ENCODE measurements at places on chromosomes 16 and 17.

DNA sequence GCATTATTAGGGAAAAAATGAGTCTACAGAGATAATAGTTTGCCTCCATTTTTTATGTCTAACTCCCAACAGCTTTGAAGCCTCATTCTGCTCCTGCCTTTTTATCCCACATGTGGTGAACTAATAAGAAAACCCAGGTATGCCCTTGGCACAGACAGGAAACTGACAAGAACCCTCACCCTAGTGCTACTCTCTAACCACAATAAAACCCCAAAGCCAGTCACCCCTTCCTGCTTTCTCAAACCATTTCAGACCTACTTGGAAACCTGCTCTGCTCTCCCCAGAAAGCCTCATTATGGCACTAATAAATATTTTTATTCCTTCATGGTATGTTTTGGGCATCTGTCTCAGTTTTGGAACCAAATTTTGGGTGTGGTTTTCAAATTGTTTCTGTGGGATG lies 3.9 kb upstream of the MARVELD3 start:
- DNase-seq, result no peak

DNA sequence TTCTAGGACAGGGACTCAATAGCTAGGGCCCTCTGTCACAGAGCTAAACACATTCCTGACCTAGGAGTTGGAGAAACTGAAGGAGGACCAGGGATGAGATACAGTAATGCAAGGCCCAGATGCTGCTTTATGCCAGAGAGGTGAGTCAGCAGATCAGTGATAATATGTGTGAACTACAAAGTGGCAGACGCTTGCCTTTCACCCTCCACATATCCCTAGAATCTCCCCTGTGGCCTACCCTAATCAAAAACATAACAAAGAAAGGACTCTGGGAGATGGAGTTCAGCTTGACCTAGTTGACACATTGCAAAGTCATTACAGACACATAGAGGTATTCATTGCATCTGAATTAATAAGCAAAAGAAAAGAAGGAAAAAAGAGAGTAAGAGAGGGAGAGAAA lies 417.6 kb upstream of the DYNLRB2 start:
- DNase-seq, result no peak

DNA sequence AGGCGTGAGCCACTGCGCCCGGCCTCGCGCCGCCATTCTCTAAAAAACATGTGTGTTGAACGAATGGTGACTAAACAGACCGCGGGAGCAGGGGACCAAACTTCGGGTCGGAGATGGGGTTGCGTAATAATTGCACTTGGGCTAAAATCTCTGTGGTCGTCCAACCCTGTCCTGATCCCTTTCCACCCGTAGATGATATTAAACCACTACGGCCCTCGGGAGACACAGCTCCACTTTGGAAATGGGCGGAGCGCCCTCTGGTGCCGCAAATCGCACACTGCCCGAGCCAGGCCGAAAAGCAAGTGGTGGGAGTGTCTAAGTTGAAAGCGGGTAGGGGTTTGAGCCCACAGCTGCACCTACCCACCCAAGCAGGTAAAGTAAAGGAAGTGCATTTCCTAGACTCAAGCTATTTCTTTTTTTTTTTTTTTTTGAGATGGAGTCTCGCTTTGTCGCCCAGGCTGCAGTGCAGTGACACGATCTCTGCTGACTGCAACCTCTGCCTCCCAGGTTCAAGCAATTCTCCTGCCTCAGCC lies 17.0 kb downstream of the CAVIN1 start:
- peak; percentile 86 for DNase-seq

- no peak for DNase-seq
Observed at GRCh38 chr16:11966173-11966572, 1.2 kb downstream of the TNFRSF17 start.

DNA sequence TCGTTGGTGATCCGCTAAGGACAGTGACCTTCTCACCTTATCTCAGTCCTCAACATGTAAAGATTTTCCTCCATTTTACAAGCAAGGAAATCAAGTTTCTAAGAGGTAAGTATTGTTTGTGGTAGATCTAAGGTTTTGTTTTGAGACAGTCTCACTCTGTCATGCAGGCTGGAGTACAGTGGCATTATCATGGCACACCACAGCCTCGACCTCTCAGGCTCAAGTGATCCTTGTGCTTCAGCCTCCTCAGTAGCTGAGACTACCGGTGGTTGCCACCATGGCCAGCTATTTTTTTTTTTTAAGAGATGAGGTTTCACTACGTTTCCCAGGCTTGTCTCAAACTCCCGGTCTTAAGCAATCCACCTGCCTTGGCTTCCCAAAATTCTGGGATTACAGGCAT lies 34.9 kb downstream of the PRKCA start:
- DNase-seq, result no peak

DNA sequence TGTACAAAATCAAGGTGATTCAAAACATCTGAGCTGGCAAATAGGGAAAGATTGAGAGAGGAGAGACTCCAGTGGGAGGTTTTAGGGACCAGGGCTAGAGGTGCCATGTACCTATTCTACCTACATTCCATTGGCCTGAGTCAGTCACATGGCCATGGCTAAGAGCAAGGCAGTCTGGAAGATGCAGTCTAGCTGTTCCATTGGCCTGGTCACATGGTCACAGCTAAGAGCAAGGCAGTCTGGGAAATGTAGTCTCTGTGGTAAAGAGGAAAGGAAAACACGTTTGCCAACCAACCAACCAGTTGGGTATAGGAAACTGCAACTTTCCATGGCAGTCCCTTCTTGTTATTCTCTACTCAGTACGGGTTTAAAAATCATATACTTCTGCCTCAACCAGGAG lies 369.1 kb downstream of the XYLT1 start:
- peak; percentile 12 for DNase-seq

DNA sequence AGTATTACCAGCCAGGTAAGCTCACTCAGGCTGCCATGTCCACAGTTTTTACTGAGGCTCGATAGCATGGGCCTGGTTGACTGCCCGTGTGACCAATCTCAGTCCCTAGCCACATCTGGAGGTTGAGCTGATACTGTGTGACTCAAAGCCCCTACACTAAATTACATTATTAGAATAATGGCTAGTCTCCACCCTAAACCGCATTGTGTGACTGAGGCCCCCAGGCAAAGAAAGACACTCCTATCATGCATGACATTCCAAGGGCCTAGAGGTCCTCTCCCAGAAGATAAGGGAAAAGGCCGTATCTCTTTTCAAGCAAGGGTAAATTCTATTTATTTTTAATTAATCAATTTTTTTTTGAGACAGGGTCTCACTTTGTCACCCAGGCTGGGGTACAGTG lies 505.3 kb downstream of the HAPSTR1 start:
- DNase-seq, result no peak

DNA sequence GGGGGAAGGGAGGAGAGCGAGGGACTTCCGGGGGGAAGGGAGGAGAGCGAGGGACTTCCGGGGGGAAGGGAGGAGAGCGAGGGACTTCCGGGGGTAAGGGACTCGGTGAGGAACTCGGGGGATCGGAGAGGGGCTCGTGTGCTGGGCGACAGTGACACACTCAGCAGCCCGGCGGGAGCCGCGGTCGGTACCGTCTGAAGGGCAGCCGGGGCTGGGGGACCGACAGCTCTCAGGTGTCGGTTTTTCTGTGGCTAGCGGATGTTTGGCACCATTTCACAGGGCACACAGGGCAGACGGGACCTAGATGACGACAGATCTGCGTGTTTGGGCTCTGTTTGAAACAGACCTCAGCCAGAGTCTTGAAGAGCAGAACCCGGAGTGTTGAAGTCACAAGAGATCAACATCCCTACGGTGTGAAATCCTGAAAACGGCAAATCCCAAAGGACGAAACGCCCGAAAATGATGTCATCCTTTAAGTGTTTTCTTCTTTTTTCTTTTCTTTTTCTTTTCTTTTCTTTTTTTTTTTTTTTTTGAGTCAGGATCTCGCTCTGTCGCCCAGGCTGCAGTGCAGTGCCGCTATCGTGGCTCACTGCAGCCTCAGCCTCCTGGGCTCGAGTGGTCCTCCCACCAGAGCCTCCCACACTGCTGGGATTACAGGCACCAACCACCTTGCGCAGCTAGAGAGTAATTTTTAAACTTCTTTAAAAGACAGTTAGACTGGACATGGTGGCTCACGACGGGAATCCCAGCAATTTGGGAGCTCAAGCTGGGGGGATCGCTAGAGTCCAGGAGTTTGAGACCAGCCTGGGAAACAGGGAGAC lies 23.9 kb downstream of the ZNF778 start:
- DNase-seq, result peak; percentile 88

DNA sequence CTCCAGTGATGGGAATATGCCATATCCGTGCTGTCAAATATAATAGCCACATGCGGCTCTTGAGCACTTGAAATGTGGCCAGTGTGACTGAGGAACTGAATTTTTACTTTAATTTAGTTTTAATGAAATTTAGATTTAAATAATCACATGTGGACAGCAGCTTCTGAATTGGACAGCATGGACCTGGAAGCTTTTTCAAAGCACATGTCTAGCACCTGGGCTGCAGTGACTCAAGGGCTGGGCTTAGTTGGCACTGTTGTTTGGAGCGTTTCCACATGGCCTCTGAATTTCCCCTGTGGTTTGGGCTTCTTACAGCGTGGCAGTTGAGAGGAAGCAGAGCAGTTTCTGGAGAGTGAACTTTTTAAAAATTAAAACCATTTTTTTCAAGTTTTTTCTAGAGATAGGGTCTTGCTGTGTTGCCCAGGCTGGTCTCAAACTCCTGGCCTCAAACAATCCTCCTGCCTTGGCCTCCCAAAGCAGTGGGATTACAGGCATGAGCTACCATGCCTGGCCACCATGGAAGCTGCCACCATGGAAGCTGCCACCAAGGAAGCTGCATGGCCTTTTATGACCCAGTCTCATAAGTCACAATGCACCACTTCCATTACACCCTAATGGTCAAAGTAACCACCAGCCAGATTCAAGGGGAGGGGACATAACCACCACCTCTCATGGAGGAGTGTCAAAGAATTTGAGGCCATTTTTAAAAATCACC lies 6.7 kb upstream of the TOB1 start:
- no peak for DNase-seq

DNA sequence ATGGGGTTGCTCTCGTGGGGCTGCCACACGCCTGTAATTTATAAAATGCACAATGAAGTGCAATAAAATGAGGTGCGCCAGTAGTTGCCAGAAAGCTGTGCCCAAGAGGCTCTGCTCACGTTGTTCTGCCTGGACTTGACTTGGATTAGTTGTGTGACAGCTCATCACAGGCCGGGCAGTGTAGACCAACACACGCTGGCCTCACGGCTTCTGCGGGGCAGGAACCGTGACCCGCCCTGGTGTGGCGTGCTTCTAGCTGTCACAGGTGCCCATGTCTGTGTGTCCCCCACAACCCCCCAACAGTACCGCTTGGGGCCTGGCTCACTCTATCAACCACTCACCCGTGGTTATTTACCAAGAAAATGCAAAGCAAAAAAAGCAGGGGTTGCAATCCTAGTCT lies 112.2 kb upstream of the ZNF750 start:
- no peak for DNase-seq

GRCh38 chr17:77160091-77160874 lies 19.5 kb downstream of the SEC14L1 start:
- peak; percentile 87 for DNase-seq

DNA sequence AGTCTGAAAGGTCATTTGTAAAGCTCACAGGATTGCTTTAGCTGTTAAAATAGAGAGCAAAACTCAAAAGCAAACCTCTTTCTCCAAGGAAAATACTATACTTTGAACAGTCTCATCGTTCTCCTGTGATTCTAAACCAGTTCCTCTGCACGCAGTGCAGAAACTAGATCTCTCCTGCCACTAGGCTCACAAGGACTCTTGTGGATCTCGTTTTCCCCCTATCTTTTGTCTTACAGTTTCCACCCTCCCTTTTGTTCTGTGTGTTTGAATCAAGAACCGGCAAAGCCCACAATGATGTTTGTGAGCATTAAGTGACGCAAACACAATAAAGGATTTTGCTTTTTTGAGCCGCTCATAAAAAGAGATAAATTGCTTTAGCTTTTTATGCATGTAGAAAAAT lies 1103.5 kb upstream of the RBFOX1 start:
- DNase-seq, result no peak

- no peak for DNase-seq
Observed at GRCh38 chr17:39715375-39716072, 14.8 kb downstream of the MIEN1 start.

- no peak for DNase-seq
Observed at GRCh38 chr17:66455060-66455459, 152.6 kb downstream of the PRKCA start.

GRCh38 chr16:69309316-69309715 lies 1.8 kb upstream of the VPS4A start:
- no peak for DNase-seq

DNA sequence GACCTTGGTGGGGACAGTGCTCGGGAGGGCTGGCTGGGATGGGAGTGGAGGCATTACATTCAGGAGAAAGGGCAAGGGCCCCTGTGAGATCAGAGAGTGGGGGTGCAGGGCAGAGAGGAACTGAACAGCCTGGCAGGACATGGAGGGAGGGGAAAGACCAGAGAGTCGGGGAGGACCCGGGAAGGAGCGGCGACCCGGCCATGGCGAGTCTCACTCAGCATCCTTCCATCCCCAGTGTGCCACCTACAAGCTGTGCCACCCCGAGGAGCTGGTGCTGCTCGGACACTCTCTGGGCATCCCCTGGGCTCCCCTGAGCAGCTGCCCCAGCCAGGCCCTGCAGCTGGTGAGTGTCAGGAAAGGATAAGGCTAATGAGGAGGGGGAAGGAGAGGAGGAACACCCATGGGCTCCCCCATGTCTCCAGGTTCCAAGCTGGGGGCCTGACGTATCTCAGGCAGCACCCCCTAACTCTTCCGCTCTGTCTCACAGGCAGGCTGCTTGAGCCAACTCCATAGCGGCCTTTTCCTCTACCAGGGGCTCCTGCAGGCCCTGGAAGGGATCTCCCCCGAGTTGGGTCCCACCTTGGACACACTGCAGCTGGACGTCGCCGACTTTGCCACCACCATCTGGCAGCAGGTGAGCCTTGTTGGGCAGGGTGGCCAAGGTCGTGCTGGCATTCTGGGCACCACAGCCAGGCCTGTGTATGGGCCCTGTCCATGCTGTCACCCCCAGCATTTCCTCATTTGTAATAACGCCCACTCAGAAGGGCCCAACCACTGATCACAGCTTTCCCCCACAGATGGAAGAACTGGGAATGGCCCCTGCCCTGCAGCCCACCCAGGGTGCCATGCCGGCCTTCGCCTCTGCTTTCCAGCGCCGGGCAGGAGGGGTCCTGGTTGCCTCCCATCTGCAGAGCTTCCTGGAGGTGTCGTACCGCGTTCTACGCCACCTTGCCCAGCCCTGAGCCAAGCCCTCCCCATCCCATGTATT lies 1.1 kb downstream of the CSF3 start:
- no peak for DNase-seq

GRCh38 chr16:75996491-75996890 lies 270.2 kb upstream of the CPHXL start:
- peak; percentile 2 for DNase-seq

- no peak for DNase-seq
Observed at GRCh38 chr16:30912794-30913412, 10.5 kb upstream of the FBXL19 start.

- peak; percentile 80 for DNase-seq
Observed at GRCh38 chr17:31558748-31559583, 167.5 kb downstream of the RAB11FIP4 start.

- DNase-seq, result no peak
Observed at GRCh38 chr16:2950773-2951172, 13.3 kb upstream of the KREMEN2 start.

GRCh38 chr16:48354877-48355855 lies 30.0 kb downstream of the SIAH1 start:
- no peak for DNase-seq

All from SJCRH30 (cell line).